ENCODE measurements at places on chromosomes 4 and X.

DNA sequence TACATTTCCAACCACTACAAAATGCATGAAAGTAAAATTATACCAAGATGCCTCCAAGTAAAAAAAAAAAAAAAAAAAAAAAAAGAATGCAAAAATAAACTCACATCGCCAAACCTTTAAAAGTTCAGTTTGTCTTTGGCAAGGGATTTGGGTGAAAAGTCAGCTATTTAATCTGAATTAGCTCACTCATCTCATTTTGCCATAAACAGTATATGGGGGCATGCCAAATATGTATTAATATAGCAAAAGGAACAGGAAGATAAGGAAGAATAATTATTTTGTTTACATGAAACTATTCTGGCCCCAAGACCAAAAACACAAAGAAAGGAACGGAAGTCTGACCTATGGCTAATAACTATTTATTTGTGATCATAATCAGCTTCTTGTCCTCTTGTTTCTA is 114.7 kb upstream of the SLC6A14 start:
- DNase-seq = no peak

DNA sequence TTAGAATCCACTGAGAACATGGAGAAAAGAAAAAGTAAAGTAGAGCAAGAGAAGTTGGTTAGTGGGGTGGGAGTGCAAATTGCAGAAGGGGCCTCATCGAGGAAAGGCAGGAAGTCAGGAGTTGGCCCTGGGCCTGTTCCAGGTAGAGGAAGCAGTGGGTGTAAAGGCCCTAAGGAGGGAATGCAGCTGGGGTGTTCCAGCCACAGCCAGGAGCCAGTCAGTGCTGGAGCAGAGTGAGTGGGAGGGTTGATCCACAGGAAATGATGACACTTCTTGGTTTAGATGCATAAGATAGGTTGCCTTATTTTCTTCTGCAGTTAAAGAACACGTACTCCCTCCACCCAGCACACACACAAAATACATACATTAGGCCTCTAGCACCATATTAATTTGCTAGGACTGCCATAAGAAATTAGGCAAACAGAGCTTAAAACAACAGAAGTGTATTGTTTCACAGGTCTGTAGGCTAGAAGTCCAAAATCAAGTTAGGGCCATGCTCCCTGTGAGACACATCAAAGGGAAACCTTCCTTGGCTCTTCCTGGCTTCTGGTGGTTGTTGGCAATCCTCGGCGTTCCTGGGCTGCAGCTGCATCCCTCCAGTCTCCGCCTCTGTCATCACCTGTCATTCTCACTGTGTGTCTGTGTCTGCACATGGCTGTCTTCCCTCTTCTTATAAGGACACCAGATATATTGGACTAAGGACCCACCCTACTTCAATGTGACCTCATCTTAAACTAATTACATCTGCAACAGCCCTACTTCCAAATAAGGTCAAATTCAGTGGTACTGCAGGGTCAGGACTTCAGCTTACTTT is 205.9 kb downstream of the AASDH start:
- DNase-seq = no peak

- no peak for DNase-seq
These were observed 351.6 kb downstream of the GPM6A start for GRCh38 chr4:175460414-175460813.

DNA sequence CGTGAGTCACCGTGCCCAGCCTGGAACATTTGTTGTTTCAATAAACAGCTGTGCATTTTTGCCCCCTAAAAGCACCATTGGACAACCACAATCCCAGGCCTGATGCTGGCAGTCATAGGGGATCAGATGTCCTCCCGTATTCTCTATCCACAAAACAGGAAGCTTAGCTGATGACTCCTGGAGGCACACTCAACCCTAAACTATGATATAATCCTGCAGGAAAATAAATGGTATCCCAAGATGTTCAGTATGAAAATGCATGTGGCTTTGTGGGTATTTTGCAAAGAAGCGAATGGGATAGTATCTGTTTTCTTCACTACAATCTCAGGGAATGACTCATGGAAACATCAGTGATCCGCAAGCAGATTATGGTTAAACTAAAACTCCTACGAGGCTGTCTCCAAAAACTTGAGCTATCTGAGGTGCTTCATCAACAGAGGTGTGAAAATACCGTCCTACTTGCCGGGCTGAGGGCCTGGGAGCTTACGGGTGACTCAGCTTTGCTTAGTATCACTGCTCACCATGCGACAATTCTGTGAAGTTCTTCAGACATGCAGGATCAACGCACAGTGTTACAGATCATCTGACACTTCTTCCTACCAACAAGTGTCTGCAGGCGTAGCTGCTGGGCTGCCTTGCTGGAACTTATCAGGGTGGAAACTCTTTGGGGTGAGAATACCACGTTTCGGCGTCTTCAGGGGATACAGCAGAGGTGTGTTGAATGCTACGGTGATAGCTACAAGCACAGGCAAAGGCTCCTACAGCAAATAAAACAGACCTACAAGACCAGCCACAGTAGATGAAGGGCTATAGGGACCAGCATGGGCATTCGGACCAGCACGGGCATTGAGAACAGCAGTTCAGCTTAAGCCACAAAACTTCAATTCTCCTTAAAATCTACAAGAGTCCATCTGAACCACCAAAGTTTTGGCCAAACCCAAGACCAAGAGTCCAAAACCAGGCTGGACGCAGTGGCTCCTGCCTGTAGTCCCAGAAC is 148.5 kb downstream of the DHRSX start:
- no peak for DNase-seq
